ENCODE measurements at places on chromosomes 2 and 18.

- no peak for DNase-seq
Observed at GRCh38 chr2:43441195-43441594, 154.6 kb downstream of the THADA start.

GRCh38 chr2:58633613-58634365, 392.7 kb upstream of the FANCL start:
- DNase-seq: no peak

GRCh38 chr2:44829771-44830170, 111.7 kb upstream of the SIX3 start:
- no peak for DNase-seq

- DNase-seq: no peak
Observed at GRCh38 chr18:48721312-48721711, 182.5 kb downstream of the CTIF start.

All from Ammon's horn (tissue), 1 donor.